ENCODE measurements at places on chromosomes 3 and 15. TPM values are rescaled to one million over a fixed set of nuclear protein-coding genes. Genes with fewer than 3 reads are reported as not detected.

The ZNF502 gene
- total RNA-seq: 4.0 TPM

The THBS1 gene
- 5,888 TPM for total RNA-seq

The GOLGA8R gene
- 4.8 TPM for total RNA-seq

The MED12L gene
- total RNA-seq: 0.28 TPM

The NRROS gene
- 0.58 TPM for total RNA-seq

The GOLGA8J gene
- 0.28 TPM for total RNA-seq

The MINDY4B gene
- not detected for total RNA-seq
